ENCODE measurements at places on chromosomes 7 and 10.

DNA sequence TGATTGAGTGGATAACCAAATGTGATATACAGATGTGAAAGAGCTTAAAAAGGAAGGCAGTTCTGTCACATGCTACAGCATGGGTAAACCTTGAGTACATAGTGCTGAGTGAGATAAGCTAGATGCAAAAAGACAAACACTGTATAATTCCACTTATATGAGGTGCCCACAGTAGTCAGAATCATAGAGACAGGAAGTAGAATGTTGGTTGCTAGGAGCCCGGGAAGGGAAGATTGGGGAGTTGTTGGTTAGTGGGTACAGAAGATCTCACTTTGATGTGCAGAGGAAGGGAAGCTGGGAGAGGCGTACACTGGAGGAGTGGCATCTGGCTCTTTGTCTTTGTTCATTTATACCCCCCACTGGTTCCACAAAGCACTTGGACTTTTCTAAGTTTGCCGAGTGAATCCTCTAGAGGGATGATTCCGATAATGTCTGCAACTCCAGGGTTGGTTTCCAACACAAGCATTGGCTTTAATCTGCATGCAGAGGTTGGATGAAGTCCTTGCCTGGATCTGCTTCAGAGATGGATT lies 39.5 kb downstream of the TSPAN14 start:
- DNase-seq: no peak

DNA sequence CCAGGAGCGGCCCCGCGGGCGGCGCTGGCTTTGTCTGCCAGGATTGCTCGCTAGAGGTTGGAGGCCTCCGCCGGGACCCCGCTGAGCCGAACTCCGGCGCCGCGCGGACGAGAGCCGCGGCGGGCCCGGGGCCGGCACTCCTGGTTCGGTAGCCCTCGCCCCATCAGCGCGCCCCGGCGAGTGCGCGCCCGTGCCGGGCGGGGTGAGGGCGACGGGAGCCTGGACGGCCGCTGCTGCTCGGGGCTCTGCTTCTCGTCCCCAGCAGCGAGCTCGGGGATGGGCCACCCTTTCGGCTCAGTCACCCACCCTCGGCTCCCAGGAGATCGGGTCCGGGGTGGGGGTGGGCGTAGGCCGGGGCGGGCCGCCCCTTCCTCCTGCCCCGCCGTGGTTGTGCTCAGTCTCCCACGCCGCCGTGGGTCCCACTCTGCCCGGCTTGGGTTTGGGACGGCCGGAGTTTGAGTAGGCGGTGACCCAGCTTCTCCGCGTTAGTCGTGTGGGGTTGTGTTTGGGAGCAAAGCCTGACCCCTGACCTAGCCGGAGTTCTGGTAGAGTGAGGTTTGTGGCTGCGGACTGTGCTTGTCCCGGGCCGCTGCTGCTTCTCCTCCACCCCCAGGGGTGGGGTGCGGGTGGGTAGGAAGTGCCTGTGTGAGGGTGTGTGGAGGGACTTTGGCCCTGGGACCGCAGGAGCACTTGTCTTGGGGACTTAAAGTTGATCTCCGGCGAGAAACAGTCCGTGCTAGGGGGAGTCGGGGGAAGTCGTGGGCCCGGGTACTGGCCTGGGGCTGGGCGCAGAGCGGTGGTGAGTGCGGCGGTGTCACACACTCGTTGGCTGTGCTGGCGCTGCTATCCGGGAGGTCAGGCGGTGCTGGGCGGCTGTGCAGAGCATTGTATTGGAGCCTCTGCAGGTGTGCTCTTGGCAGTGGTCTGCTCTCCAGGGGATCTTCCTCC lies 677 bp downstream of the TSPAN14 start:
- peak; percentile 47 for DNase-seq

DNA sequence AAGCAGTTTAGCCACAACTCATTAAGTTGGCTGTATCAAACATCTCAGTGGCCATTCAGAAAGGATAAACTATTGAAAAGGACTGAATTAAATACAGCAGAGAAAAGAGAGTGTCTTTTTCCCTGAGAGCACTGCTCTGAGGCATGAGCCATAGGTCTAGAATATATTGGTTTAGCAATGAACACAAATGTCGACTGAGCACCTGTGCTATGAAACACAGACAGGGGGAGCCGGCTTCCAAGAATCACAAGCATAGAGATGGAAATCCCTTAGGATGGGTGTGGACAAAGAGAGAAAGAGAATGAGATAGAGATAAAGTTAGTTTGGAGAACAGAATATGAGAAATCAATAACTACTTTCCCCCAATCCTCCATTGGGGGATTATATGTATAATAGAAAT lies 54.8 kb downstream of the DGKI start:
- DNase-seq: no peak

DNA sequence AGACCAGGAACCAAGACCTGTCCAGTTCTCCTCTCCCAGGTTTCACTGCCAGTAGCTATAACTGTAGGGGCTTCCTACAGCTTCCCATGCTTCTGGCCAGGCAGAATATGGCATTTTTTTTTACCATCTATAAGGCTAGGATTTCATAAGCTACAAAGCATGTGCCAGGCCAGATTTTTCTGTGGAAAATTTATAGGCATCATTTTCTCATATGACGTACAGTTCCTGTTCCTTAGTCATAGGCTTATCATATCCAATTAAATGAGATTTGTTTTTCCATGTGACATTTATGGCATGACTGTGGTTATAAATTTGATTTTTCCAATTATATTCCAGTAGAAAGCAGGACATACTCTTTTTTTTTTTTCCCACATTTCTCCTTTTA lies 208.6 kb upstream of the NPY start:
- DNase-seq: no peak

GRCh38 chr10:33688506-33688905 lies 354.0 kb upstream of the NRP1 start:
- DNase-seq: no peak

DNA sequence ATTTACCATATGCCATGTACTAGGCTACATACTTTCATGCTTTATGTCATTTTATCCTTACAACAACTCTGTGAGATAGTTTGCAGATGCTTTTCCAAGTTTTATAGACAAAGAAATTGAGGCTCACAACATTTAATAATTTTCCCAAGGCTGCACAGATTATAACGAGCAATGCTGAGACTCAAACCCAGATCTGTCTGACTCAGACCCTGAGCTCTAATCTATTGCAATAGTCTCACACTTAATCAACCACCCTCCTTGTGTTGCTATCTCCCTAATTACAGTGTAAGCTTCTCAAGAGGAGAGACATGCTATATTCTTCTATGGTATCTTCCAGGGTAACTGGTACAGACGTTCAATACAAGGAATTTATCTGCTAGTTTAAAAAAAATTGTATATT lies 247.6 kb downstream of the WDR11 start:
- DNase-seq: no peak

DNA sequence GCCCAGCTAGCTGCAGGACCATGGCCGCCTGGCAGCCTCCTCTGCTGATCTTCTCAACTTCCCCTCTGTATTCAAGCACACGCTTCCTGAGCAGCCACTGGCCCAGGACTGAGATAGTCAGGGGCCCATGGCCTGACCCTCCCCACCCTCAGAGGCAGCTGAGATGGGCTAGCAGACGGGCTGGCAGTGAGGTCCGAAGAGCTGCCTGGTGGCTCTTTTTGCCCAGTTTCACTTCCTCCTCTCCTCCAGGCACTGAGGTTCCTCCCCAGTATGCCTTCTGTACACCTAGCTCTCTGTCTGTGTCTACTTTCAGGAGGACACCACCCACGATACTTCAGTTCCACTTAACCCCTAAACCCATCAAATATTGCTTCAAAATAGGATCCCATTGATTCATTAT lies 395.6 kb downstream of the TNS3 start:
- peak; percentile 34 for DNase-seq
